CD8-positive, alpha-beta memory T cell (primary cell): ENCODE measurements at places on chromosomes 12 and 14. TPM values are rescaled to one million over a fixed set of nuclear protein-coding genes. Genes with fewer than 3 reads are reported as not detected.

TNS2 gene
- 5.6 TPM for total RNA-seq

VCPKMT gene
- total RNA-seq: 16.5 TPM

DNA sequence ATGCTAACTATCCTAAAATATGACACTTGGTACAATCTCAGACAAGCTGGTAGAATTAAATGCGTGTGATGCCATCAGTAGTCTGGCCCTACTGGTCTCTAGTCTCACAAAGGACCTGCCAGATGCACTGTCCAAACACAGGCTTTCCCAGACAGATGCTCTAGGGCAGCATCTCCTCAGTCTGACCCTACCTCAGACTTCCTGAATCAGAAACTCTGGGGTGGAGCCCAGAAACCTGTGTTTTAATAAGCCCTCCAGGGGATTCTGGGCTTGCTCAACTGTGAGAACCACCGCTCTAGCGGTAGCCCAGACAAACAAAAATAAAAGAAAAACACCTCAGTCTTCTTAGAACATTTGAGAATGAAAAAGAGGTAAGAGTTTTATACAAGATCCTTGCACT lies 48.0 kb downstream of the BDKRB1 start:
- H3K4me3 ChIP-seq: no peak overlapping the region
- no peaks in the 10 kb centered on the region for H3K4me1 ChIP-seq
- peaks cover 28% of the 10 kb centered on the region for H3K36me3 ChIP-seq
- DNase-seq: no peak
- H3K27ac ChIP-seq: no peak overlapping the region
- no peaks in the 10 kb centered on the region for H3K27me3 ChIP-seq

MSRB3 gene
- not detected for total RNA-seq

MYO1A gene
- total RNA-seq: 0.51 TPM

DNA sequence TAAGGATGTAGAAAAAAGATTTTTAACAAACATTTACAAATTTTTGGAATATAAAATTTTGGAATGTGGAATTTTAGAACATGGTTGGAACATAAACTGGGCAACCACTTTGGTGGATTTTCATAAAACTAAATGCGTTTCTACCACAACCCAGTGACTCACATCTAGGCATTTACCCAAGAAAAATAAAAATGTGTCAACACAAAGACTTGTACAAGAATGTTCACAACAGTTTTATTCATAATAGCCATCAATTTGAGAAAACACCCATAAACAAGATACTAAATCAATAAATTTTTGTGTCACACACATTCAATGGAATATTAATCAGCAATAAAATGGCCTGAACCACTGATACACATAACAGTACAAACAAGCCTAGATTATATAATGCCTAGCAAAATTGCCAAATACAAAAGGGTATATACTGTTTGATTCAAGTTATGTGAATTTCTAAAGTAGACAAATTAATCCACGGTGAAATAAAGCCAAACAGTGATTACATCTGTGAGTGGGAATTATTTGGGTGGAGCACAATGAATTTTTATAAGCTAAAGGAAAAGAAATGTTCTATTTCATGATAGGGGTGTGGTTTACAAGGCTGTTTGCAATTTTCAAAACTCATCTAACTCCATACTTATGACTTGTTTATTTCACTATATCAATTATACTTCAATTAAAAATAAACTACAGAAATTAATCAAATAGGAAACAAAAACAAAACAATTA lies 415.2 kb upstream of the OR4E1 start:
- no peak for DNase-seq
- no peaks in the 10 kb centered on the region for H3K27me3 ChIP-seq
- H3K36me3 ChIP-seq: no peaks in the 10 kb centered on the region

DNA sequence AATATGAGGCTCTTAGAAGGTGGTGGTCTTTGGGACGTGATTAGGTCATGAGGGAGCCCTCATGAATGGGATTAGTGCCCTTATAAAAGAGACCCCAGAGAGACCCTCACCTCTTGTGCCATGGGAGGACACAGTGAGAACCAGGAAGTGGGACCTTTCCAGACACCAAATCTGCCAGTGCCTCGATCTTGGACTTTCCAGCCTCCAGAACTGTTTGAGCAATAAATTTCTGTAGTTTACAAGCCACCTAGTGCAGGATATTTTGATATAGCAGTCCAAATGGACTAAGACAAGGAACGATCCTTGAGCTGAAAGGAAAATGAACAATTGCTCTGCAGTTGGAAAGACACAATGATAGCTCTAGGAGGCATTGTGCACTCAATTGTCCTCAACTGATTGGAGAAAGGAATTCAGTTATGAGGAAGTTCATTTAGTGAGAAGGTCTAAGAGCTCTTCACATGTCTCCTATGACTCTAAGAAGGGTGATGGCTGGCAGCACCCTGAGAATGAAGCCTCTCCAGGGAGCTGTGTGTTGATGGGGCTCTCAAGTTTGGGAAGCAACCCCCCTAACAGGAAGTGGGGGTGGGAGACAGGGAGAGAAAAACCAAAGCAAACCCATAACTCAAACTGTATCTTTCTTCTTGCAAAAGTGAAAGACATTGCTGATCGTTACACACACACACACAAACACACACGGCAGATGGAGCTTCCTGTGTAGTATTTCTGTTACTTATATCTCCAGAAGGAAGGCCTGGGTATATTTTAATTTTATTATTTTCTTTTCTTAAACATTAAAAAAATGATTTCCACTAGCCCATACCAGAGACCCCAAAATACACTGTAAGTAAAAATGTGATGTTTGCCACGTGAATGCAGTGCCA lies 21.0 kb downstream of the CHST11 start:
- H3K27me3 ChIP-seq: no peaks in the 10 kb centered on the region
- no peaks in the 10 kb centered on the region for H3K36me3 ChIP-seq
- peaks cover 81% of the 10 kb centered on the region for H3K4me1 ChIP-seq
- peak overlapping the region; percentile 43 for H3K27ac ChIP-seq
- no peak for DNase-seq

GRCh38 chr12:68532204-68532886 lies 78.4 kb upstream of the RAP1B start:
- H3K27me3 ChIP-seq: no peaks in the 10 kb centered on the region
- H3K27ac ChIP-seq: no peak overlapping the region
- peaks cover 16% of the 10 kb centered on the region for H3K4me1 ChIP-seq
- H3K36me3 ChIP-seq: no peaks in the 10 kb centered on the region
- DNase-seq: no peak
- no peak overlapping the region for H3K4me3 ChIP-seq

KRT74 gene
- not detected for total RNA-seq
